ENCODE measurements at places on chromosomes 2 and 18.

GRCh38 chr2:8753609-8754008, 71.8 kb downstream of the ID2 start:
- no peak for DNase-seq

DNA sequence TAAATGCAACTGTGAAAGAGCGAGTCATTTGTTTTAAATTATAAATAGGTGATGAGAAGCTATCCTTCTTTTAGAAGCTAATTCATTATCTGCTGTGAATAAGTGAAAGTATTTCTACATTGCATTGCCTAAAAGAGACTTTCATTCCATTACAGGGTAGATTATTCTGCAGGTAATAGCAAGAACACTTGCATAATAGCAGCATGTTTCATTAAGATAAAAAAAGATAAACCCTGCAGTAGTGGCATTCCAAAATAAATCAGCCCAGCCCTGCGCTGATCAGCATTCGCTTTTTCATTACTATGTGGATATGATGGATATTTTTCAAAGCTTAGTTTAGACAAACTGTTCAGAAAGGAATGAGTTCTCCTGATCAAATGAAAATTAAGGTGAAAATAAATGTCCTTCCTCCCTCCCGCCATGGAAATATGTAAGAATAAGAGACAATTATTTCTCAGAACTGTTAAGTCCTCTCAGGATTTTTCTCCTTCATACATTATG, 72.8 kb downstream of the DSC3 start:
- DNase-seq: no peak

GRCh38 chr2:179825494-179825893, 35.9 kb downstream of the ZNF385B start:
- DNase-seq: no peak

- DNase-seq: peak; percentile 16
Observed at GRCh38 chr2:239587841-239588240, 187.0 kb upstream of the HDAC4 start.

DNA sequence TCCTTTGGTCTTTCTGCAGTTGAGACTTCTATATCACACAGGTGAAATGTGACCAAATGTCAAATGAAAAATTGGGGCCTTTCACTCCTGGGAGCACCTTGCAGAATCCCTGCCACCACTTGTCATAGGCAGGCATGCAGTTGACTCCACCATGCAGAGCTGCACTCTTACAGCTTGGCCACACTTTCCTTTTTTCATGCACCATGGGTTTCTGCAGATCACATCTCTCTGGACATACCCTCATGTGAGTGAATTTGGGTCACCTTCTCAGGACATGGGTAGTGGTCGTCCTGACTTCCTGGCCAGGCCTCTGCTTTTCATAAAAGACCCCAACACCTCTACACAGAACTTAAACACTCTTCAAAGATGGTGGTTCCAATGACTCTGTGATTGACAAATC, 155.1 kb upstream of the RAB12 start:
- DNase-seq: no peak

GRCh38 chr2:238739668-238740067, 108.2 kb upstream of the TWIST2 start:
- no peak for DNase-seq

DNA sequence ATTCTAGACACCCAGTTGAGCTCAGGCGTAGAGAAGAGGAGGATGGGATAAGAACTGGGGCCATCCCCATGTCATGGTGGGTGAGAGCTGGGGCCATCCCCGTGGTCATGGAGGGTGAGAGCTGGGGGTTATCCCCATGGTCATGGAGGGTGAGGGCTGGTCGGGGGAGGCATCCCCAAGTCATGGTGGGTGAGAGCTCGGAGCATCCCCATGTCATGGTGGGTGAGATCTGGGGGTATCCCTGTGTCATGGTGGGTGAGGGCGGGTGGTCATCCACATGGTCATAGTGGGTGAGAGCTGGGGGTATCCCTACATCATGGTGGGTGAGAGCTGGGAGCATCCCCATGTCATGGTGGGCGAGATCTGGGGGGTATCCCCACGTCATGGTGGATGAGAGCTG, 52.5 kb downstream of the IL1RL2 start:
- no peak for DNase-seq

GRCh38 chr2:223008956-223009355, 43.0 kb upstream of the KCNE4 start:
- no peak for DNase-seq

GRCh38 chr2:172927641-172928357, 147.8 kb upstream of the MAP3K20 start:
- DNase-seq: no peak

DNA sequence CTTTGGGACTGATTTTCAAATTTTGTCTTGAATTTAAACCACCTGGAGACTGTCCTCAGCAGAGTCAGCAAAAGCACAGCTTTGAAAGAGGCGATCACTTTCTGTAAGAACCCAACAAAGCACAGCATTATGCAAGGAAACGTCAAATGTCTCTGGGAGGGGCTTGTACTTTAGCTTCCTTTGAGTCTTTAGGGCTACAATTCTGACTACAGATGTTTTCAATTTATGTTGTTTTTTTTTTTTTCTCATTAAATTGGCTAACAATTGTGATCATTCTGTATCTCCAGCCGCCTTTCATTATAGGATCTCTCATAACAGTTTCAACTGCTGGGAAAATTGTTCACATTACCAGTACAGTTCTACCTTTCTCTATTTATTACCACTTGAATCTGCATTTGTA, 48.3 kb downstream of the COL3A1 start:
- no peak for DNase-seq

GRCh38 chr2:98412751-98413458, 31.8 kb upstream of the INPP4A start:
- peak; percentile 29 for DNase-seq

- no peak for DNase-seq
Observed at GRCh38 chr18:76927223-76927725, 104.9 kb downstream of the ZNF236 start.

DNA sequence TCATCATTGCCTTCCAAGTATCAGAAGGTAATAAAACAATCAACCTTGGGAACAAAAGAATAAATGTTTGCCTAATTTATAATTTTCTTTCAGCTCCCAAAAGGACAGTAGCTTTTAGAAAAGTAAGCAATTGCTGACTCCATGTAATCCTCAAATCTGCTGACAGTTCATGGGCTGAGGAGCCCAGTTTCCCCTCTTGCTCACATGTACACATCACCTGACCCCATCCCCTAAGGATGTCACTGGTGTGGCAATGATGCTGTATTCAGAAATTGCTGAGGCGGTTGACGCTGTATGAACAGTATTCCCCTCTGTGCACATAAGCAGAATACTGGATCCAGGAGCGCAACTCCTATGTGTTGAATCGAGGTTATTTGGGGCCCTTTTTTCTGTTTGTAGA, 56.1 kb upstream of the LYPD1 start:
- DNase-seq: no peak

DNA sequence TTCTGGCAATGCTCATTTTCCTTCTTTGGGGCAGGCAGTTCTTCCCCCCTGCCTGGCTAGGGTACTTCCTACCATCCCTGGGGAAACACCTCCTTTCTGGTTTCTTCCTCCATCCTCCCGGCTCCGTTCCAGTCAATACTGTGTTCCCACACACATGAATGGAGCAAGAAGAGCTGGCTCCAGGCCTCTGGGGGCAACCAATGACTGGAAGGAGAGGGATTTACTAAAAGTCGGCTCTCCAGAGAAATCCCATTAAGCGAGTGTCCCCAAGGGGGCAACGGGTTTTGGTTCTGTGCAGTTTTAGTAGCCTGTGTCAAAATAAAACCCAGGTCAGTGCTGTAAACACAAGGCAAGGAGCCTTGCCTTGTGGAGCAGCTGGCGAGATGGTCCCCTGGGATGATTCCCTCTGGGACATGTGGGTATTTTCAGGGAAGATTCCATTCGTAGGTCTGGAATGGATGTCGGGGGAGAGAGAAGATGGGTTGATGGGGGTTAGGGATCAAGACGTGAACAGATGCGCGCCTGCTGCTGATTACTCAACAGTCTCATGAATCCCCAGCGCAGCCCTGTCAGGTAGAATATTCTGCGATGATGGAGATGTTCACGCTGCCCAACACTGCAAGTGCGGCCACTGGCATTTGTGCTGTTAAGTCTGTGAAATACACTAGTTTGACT, 32.0 kb downstream of the EMILIN2 start:
- DNase-seq: no peak

DNA sequence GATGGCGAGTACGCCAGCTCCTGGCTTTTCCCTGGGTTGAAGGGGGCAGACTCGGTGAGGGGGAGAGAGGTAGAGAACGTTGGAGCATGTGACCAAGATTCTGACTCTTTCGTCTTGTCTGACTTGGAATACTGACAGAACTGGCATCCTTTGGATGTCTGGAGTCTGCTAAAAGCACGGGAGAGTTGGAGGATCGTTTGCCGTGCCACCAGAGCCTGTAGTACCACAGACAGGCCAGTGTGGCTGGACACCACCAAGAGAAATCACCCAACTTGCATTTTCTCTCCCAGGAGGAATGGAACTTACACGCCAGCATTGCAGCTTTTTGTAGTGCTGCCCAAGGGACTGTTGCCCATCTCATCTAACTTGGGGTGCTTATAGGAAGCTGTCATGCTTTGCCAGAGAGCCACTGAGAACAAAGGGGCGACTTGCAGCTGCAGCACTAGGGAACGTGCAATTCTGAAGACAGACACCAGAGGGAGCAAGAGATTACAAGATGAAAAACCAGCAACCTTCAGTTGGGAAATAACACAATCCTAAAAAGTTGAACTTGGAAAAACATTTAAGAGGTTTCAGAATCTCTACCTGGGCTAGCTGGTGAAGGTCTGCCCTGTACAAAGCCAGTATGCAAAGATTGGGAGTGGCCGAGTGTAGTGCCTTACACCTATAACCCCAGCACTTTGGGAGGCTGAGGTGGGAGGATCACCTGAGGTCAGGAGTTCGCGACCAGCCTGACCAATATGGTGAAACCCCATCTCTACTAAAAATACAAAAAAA, 24.1 kb downstream of the PSMG2 start:
- DNase-seq: peak; percentile 44

DNA sequence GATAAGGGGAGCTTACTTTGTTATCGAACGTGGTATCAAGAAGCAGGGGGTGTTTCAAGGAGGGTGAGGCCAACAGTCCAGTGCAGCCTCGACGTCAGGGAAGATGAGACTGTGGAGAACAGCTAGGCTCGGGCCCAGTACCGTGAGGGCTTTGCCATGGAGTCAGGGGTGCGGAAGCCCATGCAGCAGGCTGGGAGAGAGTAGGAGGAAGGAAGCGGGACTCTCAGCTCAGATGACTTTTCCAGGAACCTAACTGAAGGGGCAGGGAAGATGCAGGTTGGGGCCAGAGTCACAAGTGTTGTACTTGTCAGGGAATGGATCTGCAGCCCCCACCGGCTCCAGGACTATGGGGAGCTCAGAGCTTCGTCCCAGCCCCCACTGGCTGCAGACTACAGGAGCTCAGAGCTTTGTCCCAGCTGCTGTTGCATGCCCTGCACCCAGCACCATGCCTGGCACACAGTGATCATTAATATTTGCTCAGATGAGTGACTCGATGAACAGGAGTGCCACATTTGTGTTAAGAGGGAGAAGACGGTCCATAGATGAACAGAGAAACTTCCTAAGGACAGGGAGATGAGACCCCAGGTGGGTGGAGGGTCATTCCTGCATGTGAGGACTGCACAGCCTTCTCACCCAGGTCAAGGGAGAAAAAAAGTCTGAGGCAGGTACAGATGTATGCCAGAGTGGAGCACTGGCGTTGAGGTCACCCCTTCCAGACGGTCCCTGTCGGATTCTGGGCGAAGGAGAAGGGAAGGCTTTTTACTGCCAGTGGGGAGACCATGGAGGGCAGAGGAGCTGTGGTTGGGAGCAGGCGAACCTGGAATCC, 36.4 kb downstream of the PTGR3 start:
- DNase-seq: no peak

DNA sequence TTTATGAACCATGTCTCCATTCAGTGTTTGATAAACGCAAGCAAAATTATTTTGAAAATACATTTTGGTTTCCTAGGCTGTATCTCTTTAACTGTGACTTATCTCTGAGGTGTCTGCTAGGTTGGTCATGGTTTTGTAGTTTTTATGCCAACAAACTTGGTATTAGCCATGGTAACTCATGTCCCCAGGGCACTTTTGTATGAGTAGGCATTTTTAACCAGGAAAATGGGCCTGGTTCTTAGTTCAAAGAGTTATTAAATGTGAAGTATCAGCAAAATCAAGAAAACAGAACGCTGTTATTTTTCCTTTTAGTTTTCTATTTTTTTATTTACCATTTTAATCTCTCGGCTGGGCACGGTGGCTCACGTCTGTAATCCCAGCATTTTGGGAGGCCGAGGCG, 179.3 kb upstream of the LHCGR start:
- DNase-seq: no peak

- DNase-seq: no peak
Observed at GRCh38 chr18:59744271-59744721, 47.1 kb upstream of the CCBE1 start.

DNA sequence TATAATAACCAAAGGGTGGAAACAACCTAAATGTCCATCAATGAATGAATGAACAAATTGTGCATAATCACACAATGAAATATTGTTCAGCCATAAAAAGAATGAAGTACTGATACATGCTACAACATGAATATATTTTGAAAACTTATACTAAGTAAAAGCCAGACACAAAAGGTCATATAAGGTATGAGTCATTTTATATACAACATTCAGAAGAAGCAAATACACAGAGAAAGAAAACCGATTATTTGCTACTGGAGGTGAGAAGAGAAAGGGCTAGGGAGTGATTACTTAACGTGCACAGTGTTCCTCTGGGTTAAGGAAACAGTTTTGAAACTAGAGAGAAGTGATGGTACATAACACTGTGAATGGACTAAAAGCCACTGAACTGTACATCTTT, 105.3 kb downstream of the GORASP2 start:
- DNase-seq: no peak

GRCh38 chr18:33421225-33421624, 19.3 kb downstream of the CCDC178 start:
- DNase-seq: no peak

DNA sequence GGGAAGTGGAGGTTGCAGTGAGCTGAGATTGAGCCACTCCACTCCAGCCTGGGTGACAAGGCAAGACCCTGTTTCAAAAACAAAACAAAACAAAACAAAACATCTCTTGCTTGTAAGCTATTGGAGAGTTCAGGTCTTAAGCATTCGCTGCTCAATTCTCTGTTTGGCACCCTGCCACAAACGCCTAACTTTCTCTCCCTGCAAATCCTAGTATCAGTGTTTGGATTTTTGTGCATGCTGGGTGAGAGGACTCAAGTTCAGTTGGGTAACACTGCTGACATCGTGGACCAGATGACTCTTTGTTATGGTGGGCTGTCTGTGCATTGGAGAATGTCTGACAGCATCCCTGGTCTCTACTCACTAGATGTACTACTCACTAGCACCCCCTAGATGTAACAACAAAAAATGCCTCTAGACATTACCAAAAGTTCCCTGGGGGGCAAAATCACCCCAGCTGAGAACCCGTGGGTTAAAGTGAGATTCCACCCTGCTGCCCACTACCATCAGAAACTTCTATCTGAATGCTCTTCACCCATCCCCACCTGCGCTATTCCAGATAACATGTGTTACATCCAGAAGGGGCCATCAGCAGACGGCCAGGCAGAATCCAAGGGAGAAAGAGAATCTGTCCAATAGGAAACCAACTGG, 50.9 kb downstream of the CACNB4 start:
- DNase-seq: no peak

Data from HL-60 (cell line).